GM12878 (cell line): ENCODE measurements at places on chromosomes 1 and 21. TPM values are rescaled to one million over a fixed set of nuclear protein-coding genes. Genes with fewer than 3 reads are reported as not detected.

Gene OLIG2
- not detected in 2 replicates for polyA plus RNA-seq

Gene PTGFR
- not detected in 2 replicates for polyA plus RNA-seq

DNA sequence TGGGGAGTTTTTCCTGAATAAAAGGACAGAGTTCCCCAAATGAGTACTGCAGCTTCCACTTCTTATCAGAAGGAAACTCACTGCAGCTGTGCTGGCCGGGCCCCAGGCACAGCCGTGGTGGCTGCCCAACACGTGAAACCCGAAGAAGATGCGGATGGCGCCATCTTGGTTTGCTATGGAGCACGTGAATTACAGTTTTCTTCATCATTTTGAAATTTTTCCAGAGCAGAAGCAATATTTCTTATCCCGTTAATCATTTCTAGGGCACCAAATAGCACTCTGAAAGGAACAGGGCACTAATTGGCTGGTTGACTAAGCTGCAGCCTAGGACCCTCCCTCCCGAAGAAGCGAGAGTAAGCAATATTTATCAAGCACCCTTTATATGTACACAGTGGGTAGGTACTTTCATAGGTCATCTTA lies 63.2 kb upstream of the EPS8L3 start:
- DNase-seq, result no peak

- no peak for DNase-seq
Measured at GRCh38 chr1:24114753-24115152, 2.8 kb upstream of the MYOM3 start.

DNA sequence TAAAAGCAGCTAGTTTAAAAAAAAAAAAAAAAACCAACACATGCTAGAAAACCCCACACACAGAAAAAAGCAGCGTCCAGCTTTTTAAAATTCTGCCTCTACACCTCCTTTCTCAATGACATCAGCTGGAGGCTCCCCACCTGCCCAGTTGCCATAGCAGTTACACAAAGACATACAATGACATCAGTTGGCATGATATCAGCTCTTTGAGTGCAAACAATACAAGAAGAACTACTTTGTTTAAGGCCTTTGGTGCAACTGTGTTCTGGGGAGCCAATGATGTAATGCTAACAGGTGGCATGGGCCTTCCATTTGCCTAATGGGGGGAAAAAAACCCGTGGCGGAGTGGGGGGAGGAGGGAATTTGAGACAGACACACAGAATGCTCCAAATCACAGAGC lies 32.9 kb downstream of the DUSP10 start:
- DNase-seq, result no peak

DNA sequence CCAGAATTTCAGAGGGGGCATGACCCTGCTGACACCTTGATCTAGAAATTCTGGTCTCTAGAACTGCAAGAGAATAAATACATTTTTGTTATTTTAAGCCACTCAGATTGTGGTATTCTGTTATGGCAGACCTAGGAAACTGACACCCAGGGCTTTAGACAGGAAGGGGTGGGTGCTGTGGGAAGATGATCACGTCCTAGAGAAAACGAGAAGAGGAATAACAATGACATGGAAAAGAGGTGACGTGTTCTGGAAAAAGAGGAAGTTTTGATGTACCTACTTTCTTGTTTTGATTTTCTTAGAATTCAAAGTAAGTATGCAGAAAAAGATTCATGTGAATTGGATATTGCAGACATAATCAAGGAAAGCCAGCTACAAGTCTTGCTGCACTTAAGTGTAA lies 232.9 kb upstream of the RUNX1 start:
- DNase-seq, result no peak

DNA sequence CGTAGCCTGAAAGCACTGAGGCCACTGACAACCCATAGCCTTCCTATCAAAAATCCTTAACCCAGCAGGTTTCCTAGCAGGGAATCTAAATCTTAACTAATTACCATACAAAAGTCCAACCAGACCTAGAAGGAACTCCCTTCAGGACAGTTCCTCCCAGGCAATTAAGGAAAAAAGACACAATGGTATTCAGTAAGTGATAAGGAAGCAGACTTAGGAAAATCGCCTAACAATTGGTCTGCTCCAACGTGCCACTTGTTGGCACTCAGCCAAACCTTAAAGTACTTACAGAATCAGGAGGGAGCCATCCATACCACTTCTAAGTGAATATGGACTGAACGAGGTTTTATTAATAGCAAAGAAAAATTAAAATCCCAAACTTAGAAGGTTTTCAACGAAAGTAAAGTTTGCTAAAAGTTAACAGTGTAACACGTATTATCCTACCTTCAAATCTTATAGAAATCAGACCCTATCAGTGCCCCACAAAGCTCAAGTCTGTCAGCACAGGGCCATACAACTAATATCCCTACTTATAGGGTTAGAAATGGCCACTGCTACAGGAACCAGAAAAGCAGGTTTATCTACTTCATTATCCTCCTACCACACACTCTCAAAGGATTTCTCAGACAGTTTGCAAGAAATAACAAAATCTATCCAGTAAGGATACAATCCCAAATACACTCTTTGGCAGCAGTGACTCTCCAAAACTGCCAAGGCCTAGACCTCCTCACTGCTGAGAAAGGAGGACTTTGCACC lies 29.0 kb downstream of the SPATA6 start:
- no peak for DNase-seq
